GM23248 (cell line): ENCODE measurements at places on chromosomes 1 and 21.

DNA sequence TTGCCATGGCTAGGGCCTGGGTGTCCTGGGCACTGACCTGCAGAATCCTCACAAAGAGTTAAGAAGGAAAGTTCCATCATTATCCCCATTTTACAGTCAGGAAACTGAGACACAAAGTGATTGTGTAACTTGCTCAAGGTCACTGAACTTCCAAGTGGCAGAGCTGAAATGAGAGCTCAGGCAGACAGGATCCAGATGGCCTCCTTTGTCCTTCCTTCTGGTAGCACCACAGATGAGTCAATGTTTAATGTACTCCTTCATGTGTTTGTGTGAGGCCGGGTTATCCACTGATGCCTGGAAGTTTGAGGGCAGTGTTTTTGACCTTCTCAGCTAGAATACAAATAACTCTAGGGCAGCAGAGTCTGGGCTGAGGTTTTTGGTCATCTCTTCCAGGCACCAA lies 207.0 kb downstream of the TNR start:
- no peak for DNase-seq

GRCh38 chr1:153805042-153805745 lies 30.0 kb downstream of the SLC27A3 start:
- DNase-seq = peak; percentile 96

DNA sequence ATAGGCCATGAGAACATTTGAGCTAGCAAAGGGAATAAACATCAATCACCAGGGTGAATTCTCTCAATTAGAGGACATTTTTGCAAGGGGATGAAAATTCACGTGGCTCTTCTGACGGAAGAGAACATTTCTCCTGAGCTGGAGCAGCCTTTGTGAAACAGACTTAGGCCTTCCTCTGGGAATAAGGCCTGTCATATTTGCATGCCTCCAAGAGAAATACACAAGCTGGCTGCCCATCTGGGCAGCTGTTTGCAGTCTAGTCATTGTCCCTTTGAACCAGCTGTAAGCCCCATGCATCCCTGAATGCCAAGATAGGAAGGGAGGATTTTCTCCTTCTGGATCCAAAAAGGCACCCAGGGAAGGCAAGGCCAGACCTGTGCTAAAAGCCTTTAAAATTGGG lies 5.5 kb downstream of the LEMD1 start:
- no peak for DNase-seq

GRCh38 chr1:71245246-71245645 lies 164.4 kb upstream of the ZRANB2 start:
- DNase-seq = no peak

DNA sequence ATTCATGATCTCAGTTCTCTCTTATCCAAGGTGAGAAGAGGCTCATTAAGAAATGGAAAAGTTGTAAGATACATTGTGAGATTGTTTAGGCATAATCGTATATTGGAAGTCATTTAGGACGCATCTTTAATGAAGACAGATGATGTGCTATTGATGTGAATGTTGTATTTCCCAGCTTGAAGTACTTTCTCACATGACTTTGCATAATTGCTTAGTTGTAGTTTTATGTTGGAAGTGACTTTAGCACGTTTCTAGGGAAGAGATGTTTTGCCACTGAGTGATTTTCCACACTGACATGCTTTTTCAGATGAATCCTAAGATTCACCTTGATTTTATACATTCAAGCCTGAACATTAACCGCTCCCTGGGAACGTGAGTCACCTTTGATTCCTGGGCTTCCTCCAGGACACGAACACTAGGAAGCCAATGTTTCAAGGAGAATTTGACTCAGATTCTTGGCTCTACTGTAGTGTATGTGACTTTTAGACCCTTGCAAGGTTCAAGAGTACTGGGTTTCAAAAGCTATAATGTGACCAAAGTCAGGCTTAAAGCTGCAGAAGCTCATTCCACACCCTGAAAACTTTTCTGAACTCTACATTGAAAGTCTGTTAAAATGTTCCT lies 27.9 kb downstream of the ANGEL2 start:
- DNase-seq = peak; percentile 72

GRCh38 chr1:47537268-47537667 lies 99.4 kb downstream of the FOXD2 start:
- DNase-seq = no peak

GRCh38 chr21:40972151-40972550 lies 125.2 kb upstream of the DSCAM start:
- DNase-seq = no peak
